ENCODE measurements at places on chromosomes 7 and 10. TPM values are rescaled to one million over a fixed set of nuclear protein-coding genes. Genes with fewer than 3 reads are reported as not detected.

The GOT1 gene
- 21.9 TPM for polyA plus RNA-seq

The ADCY1 gene
- 0.22 TPM for polyA plus RNA-seq

The HYAL4 gene
- not detected for polyA plus RNA-seq

The SERPINE1 gene
- 12.4 TPM for polyA plus RNA-seq

The TEX36 gene
- not detected for polyA plus RNA-seq

The EIF5AL1 gene
- polyA plus RNA-seq, result 0.88 TPM

The GATA3 gene
- polyA plus RNA-seq, result 1.9 TPM

The ASZ1 gene
- 0.05 TPM for polyA plus RNA-seq

The MGAM2 gene
- 0.93 TPM for polyA plus RNA-seq

The SPDYE2 gene
- 0.14 TPM for polyA plus RNA-seq

The MUC12 gene
- polyA plus RNA-seq, result 3.7 TPM

- no peaks in the 10 kb centered on the region for H3K4me1 ChIP-seq
- H3K27me3 ChIP-seq, result peaks cover 3% of the 10 kb centered on the region
- DNase-seq, result no peak
- no peak overlapping the region for H3K4me3 ChIP-seq
Observed at GRCh38 chr10:128573281-128573845, 447.1 kb upstream of the MKI67 start.

GRCh38 chr10:71804077-71804476 is 30.8 kb upstream of the VSIR start:
- peaks cover 2% of the 10 kb centered on the region for H3K4me1 ChIP-seq
- H3K36me3 ChIP-seq, result no peaks in the 10 kb centered on the region
- no peak for DNase-seq

GRCh38 chr7:32048970-32049491 is 21.2 kb downstream of the PDE1C start:
- no peak for DNase-seq
- H3K36me3 ChIP-seq, result no peaks in the 10 kb centered on the region
- H3K27me3 ChIP-seq, result no peaks in the 10 kb centered on the region
- H3K27ac ChIP-seq, result no peak overlapping the region
- no peak overlapping the region for H3K4me3 ChIP-seq
- no peaks in the 10 kb centered on the region for H3K4me1 ChIP-seq

- H3K36me3 ChIP-seq, result no peaks in the 10 kb centered on the region
- no peak overlapping the region for H3K27ac ChIP-seq
- no peak for DNase-seq
- H3K27me3 ChIP-seq, result no peaks in the 10 kb centered on the region
- no peaks in the 10 kb centered on the region for H3K4me1 ChIP-seq
Observed at GRCh38 chr7:156002362-156003066, 190.3 kb upstream of the SHH start.

DNA sequence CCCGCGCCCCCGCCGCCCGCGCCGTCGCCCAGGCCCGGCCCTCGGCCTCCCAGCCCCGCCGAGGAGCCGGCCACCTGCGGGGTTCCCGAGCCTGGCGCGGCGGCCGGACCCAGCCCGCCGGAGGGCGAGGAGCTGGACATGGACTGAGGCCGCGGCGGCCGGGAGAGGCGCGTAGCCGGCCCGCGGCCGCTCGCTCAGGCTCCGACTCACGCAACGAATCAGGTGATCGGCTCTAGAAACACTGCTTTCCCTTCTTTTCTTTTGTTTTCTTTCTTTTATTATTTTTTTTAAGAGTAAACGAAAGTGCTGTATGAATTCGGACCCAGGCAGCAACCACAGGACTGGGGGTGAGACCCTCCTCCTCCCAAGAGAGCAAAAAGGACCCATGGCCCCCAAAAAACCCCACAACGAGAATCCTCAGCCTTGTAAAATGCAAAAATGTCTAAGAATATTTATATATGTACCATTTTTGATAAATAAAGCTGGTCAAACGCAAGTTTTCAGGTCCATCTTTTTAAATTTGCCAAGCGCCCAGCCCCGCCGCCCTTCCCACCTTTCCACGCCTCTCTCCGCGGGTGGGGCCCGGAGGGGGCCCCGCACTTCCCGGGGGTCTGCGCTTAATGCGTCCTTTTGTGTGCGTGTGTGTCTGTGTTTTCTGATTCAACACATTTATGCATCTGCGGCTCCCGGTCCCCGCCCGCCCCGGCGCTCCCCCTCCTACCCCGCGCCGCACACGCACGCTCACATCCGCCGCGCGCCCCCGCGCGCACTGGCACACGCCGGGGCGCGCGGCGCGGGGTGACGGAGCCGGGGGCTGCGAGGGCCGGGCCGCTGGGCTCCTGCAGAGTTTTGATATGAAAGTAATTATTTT is 4.4 kb downstream of the UNCX start:
- no peak overlapping the region for H3K27ac ChIP-seq
- H3K36me3 ChIP-seq, result no peaks in the 10 kb centered on the region
- DNase-seq, result no peak

GRCh38 chr7:132480534-132480933 is 95.7 kb downstream of the PLXNA4 start:
- no peaks in the 10 kb centered on the region for H3K36me3 ChIP-seq
- DNase-seq, result no peak
- H3K27me3 ChIP-seq, result peaks cover 17% of the 10 kb centered on the region

DNA sequence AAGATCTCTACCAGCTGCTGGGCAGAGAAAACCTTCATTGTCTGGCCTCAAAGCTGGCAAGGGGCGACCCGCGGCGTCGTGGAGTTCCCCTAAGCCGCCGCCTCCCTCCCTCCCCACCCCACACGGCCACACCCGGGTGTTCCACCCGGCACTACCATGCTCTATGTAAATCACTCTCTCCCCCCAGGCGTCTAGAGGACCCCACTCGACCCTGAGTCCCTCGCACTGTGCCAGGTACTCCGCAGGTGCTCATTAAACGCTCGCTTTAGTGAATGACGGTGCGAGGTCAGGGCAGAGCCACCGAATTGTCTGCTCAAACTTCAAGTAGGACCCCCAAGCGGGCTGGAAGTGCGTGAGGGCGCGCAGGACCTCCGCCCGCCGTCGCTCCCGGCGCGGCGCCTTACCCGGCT is 628 bp downstream of the PARP12 start:
- peaks cover 4% of the 10 kb centered on the region for H3K36me3 ChIP-seq
- H3K27ac ChIP-seq, result peak overlapping the region; percentile 99
- H3K4me3 ChIP-seq, result peak overlapping the region; percentile 94
- H3K4me1 ChIP-seq, result peaks cover 5% of the 10 kb centered on the region
- no peak for DNase-seq

- H3K4me3 ChIP-seq, result no peak overlapping the region
- no peak for DNase-seq
- no peaks in the 10 kb centered on the region for H3K36me3 ChIP-seq
- peaks cover 15% of the 10 kb centered on the region for H3K4me1 ChIP-seq
Observed at GRCh38 chr10:70435241-70436085, 6.0 kb downstream of the NODAL start.

DNA sequence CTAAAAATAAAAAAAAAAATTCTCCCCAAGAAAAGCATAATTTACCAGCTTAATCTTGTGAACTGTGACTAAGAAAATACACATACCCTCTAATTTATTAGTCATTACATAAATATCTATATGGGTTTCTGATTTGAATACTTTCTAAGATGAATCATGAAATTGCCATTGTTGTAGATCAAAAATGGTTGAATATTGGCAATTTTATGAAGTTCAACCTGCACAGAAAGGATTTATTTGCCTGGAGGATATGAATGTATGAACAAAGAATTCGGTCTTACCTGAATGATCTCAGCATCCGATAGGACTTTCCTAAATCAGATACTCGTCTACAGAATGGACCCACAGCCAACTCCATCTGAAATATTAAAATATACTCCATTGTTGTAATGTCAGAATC is 61.5 kb downstream of the HBP1 start:
- no peaks in the 10 kb centered on the region for H3K27me3 ChIP-seq
- no peaks in the 10 kb centered on the region for H3K4me1 ChIP-seq
- no peak overlapping the region for H3K4me3 ChIP-seq
- H3K36me3 ChIP-seq, result peaks cover 10% of the 10 kb centered on the region

DNA sequence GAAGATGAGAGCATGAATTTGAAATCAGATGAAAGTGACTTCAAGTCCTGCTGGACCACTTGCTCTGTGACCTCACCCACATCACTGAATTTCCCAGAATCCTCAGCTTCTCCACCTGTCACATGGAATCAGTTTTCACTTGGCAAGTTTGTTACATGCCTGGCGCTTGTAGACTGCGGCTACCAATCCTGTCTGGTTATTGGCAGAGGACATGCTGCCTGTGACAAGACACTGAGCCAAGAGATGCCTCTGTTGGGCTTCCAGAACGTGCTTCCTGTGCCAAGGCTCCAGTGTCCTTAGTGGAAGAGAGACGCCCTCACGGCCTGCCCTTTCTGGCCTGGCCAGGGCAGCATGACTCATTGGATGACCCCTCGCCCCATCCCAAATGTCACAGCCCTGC is 4.4 kb upstream of the MYL10 start:
- DNase-seq, result no peak
- H3K27me3 ChIP-seq, result no peaks in the 10 kb centered on the region
- H3K27ac ChIP-seq, result no peak overlapping the region
- H3K4me3 ChIP-seq, result no peak overlapping the region

- no peak overlapping the region for H3K4me3 ChIP-seq
- DNase-seq, result no peak
Observed at GRCh38 chr7:13197501-13197900, 510.1 kb downstream of the ARL4A start.

DNA sequence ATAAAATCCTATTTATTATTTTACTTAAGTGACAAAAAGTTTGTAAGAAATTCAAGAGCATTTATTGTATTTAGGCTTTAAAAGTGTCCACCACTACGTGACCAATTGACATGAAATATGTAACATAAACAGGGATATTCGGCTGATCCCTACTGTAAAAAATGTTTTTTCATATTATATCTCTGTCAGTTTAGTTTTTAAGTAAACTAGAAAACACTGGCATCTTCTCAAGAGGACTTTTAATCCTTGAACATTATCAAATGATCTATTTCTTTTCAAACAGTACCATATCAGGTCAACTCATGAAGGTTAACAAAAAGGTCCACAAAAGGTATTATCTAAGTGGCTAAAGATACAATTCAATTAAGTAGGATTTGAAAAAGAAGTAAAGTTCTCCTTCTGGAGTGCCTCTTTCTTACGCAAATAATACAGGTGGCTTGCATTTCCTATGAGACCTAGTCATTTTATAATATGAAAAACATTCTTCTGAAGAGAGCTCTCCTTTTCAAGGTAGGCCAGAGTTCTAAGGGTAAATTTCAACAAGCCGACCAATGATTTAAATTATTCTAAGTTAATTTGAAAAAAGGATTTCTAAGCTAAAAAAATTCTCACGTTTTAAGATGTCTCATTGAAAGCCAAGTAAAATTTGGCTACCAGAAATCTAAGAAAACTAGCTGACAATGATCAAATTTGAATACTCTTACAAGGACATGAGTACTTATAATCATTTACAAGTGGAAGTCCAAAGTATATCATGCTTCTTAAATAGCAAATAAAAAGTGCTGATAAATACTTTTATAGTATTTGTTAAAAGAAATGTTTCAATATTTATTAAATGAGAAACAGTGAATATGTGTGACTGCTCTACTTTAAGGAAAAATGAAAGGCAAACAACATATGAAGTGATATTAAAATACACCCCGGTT is 133.5 kb downstream of the NRBF2 start:
- H3K36me3 ChIP-seq, result no peaks in the 10 kb centered on the region
- H3K27ac ChIP-seq, result peak overlapping the region; percentile 77
- H3K4me3 ChIP-seq, result no peak overlapping the region
- no peak for DNase-seq
- peaks cover 1% of the 10 kb centered on the region for H3K4me1 ChIP-seq
- H3K27me3 ChIP-seq, result no peaks in the 10 kb centered on the region

- no peaks in the 10 kb centered on the region for H3K36me3 ChIP-seq
- DNase-seq, result no peak
- H3K27ac ChIP-seq, result no peak overlapping the region
- no peaks in the 10 kb centered on the region for H3K27me3 ChIP-seq
- no peaks in the 10 kb centered on the region for H3K4me1 ChIP-seq
- H3K4me3 ChIP-seq, result no peak overlapping the region
Observed at GRCh38 chr7:83149466-83149865, 13.2 kb downstream of the PCLO start.

DNA sequence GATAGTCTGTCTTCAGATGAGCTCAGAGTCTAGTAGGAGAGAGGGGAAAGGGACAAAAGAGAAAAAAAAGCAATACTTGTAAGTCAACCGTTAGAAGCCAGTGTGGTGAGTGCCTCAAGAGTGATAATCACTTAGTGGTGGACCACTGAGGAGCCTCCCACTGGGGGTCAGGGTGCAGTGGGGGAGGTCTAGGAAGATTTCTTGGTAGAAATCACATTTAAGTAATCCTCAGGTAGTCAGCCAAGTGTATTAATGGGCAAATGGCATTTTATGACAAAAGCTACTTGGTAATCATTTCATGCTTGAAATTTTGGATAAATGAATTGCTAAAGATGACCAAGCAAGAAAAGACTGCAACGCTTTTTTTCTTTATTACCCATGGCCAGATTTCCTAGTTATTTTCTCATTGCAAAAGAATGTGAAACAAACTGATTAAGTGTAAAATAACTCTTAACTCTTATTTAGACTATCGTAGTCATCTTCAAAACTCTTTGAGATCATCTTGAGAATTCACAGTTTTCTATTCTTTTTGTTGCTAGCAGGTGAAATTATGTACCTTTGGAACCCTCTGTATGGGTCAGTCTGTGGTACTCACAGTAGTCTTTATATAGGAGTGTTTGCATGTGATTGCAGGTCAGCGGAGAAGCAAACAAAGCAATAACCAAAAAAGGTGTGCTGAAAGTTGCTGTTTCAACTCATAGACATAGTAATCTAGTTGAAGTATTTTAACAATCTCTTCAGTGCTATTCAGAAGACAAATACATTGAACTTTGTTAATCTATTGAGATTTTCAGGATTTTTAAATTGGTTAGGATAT is 63.9 kb downstream of the PPP1R9A start:
- DNase-seq, result no peak
- no peaks in the 10 kb centered on the region for H3K36me3 ChIP-seq
- H3K4me1 ChIP-seq, result peaks cover 11% of the 10 kb centered on the region
- no peaks in the 10 kb centered on the region for H3K27me3 ChIP-seq

- no peaks in the 10 kb centered on the region for H3K27me3 ChIP-seq
- peaks cover 22% of the 10 kb centered on the region for H3K4me1 ChIP-seq
- H3K4me3 ChIP-seq, result no peak overlapping the region
- H3K36me3 ChIP-seq, result no peaks in the 10 kb centered on the region
- no peak for DNase-seq
Observed at GRCh38 chr10:14623931-14624330, 150.8 kb downstream of the FAM107B start.

GRCh38 chr7:19930051-19930450 is 156.6 kb upstream of the TMEM196 start:
- H3K27me3 ChIP-seq, result no peaks in the 10 kb centered on the region
- no peak for DNase-seq
- no peaks in the 10 kb centered on the region for H3K36me3 ChIP-seq
- no peaks in the 10 kb centered on the region for H3K4me1 ChIP-seq
- H3K4me3 ChIP-seq, result no peak overlapping the region

- H3K4me1 ChIP-seq, result peaks cover 41% of the 10 kb centered on the region
- peak; percentile 76 for DNase-seq
- H3K36me3 ChIP-seq, result peaks cover 24% of the 10 kb centered on the region
- H3K4me3 ChIP-seq, result no peak overlapping the region
Observed at GRCh38 chr7:137878333-137878961, 31.7 kb upstream of the DGKI start.
